Vagina (tissue), 2 donors: ENCODE measurements at places on chromosomes 1 and 21.
A peak's percentile ranks its signal among the peaks of the same experiment; 100 is the strongest.

DNA sequence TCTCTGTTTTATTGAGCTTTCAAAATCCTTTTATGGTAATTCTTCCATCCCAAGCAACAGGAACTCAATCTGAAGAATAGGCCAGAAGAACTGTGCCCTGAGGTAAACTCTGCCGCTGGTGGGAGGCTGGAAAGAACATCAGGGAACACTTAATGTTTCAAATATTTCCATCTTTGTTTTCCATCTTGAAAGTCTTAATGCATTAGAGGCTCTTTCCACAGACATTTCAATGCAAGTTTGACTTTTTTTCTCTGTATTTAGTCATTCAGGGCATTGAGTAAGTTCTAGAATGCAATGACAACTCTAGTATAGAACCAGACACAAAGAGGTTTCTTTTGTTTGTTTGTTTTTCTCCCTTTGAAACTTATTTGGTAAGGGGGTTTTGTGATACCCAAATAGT lies 61.5 kb downstream of the KIAA0040 start:
- no peak for DNase-seq

DNA sequence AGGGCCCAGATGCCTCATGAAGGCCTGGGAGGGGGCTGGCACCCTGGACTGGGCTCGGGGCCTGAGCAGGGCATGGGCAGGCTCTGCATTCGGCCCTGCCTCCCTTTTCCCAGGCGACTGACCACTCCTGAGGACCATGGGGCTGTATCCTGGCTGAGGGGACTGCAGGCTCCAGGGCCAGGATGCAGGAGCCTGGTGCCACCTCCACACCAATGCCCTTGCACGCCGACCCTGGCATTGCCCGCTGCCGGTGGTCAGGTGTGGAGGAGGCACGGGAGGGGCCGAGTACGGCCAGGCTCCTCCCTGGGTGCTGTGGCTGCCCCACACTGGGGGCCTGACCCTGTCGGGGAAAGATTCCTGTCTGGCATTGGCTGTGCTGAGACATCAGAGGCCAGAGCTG lies 128.9 kb downstream of the SIK1 start:
- DNase-seq = no peak

DNA sequence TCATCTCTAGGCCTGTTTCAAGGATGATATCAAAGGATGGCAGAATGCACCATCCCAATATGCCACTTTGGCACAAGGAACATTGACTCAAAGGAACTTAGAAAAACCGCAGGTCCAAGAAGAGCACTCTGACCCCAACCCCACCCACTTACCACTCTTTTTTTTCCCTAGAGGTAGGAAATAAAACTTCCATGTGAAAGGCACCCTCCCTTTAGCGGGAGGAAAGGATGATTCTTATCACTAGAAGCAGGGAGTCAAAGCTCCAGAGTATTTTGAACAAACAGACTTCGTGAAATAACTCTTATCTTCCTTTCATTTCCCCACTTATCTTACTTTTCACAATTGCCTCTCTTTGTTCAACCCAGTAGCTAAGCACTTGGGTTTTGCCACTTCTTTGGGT lies 22.2 kb downstream of the PSMG1 start:
- no peak for DNase-seq

DNA sequence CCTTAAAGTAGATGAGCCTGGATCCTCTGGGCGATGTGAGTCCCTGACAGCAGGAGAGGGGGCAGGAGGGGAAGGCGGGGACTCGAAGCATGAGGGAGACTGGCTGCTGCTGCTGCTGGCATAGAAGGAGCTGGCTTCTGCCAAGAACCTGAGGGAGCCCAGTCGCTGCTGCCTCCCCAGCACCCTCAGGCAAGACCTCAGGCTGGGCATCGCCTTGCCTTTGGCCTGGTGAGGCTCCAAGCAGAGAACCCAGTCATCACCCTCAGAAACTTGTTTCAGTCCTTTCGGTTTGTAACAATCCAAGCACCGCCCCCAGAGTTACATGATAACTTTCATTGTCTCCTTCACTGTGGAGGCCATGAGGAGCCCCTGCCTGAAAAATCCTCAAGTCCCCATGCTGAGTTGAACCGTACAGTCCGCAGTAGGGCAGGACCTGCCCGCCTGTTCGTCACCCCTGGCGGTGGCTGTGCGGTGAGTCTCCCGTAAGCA lies 38.8 kb downstream of the POFUT2 start:
- DNase-seq = peak; percentile 74

DNA sequence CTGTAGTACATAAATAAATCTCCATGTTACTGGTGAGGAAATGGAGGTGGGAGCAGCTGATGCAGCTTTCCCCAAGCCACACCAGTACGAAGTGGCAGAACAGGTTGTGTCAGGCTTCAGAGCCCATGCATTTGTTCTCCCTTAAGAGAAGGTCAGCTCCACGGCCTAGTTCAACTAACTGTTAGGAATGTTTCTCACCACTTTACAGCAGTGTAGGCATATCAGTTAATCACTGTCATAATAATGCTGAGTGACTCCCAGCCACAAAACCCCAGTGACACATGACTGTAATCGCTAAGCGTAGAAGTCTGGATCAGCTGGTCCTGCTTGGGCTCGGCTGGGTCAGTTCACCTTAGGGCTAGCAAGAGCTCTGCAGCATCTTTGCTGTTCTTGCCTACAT lies 90.4 kb downstream of the VPS26C start:
- no peak for DNase-seq

DNA sequence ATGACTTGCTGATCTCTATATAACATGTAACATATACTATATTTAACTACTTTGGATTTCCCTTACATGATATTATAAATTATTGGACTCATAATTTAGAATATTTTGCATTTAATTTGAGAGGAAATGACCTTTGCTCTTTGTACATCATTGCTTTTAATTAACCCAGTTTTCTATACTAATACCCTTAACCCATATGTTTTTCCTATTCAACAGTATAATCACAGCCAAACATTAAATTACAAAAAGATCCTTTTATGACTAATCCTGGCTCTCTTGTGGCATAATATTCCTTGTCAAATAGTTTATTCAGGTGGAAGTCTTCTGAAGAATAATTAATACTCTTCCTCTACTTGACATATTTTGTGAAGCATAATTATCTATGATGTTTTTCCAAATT lies 56.0 kb upstream of the GPR52 start:
- no peak for DNase-seq

DNA sequence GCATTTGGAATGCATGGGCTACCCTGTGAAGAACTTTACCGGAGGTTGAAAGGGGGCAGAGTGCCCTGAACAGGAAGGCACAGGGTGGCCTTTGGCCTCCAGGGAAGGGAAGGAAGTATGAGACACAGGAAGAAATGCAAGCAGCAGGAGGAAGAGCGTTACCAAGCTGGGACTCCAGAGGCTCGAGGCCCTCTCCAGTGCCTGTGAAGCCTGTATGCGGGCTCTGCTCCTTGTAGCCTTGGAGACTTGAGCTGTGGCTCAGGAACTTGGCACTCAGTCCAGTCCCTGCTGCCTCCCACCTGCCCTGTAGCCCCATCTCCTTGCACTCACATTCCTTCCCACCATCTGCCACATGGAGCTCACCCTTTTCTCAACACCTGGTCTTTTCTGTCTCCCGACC lies 33.5 kb upstream of the RNF19B start:
- DNase-seq = no peak

GRCh38 chr1:151273924-151274466 lies 8.1 kb upstream of the ZNF687 start:
- DNase-seq = no peak

- DNase-seq = no peak
Observed at GRCh38 chr1:178806665-178807300, 64.1 kb downstream of the ANGPTL1 start.

GRCh38 chr1:244344001-244344400 lies 107.7 kb downstream of the ADSS2 start:
- DNase-seq = peak; percentile 70

DNA sequence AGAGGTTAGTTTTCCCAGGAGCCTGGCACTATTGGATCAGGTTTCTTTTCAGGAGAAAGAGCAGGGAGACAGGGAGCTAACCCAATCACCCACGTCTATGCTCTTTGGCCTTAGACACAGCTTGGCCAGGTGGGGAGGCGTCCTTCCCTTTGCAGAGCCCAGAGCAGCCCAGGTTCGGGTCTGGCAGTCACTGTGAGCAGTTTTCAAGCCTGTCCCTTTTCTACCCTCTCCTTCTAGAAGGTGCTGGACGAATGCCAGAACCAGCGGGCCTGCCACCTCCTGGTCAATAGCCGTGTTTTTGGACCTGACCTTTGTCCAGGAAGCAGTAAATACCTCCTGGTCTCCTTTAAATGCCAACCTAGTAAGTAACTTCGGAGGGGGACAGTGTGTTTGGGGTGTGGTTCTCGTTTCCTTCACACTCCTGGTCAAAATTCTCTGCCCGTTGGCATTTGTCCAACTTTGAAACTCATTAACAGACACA lies 44.9 kb downstream of the EVA1C start:
- no peak for DNase-seq

DNA sequence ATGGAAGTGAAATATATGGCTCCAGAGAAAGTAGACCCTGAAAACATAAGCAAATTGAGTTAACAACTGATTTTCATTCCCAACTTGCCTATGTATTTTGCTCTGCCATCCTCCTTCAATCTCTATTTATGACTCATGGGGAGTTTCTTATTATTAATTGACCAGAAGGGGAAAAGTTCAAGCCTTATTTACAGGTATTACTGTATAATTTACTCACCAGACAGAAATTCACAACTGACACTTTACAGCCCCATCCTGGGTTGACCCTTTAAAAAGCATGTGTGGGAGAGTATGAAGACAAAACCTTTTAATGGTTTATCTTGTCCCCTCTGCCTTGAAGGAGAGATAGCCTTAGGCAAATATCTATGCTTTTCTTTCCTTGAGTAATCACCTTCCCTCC lies 39.8 kb upstream of the C1orf53 start:
- no peak for DNase-seq
